Stimulated activated CD4-positive, alpha-beta T cell treated with anti-CD3 and anti-CD28 coated beads, Interleukin-2, amount 100 ng/mL, for 24 hours (primary cell): ENCODE measurements at places on chromosomes 3 and 15.

- no peak for DNase-seq
Measured at GRCh38 chr15:38878926-38879325, 314.3 kb upstream of the RASGRP1 start.

DNA sequence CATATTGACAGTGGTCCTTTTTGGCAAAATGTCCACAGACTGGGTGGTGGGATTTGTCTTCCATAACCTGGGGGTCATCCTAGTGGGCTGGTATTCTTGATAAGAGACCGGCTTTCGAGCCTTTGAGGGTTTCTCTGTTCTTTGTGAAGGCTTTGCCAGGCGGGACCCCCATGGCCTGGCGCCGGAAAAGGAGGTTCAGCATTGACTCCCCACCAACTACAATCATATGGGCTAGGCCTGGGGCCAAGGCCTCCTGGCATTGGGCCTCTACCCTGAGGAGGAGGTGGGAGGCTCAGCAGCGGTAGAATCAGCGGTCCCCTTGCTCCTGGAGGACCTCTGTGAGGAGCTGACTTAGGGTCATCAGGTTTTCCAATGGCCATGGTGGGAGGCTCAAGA is 19.8 kb upstream of the HDAC11 start:
- DNase-seq, result no peak

DNA sequence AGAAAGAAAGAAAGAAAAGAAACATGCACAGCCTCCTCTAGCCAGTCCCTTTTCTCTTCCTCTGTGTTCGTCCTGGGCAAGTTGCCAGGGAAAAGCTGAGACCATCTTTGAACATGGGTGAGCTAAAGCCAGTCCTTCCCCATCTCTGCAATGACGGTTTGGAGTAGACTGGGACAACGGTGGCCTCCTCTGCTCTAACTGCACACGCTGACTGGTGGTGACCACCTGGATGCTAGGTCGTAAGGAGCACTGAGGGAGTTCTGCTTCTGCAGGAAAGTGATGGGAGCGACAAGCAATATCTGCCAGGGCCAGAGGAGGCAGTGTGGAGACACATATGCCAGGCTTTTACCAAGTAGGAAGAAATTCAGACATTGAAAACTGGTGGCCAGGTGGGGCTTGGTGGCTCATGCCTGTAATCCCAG is 111.7 kb downstream of the NUP210 start:
- peak; percentile 21 for DNase-seq

- DNase-seq, result no peak
Measured at GRCh38 chr3:37667335-37667734, 194.3 kb upstream of the CTDSPL start.

- no peak for DNase-seq
Measured at GRCh38 chr3:25257026-25257425, 171.0 kb upstream of the RARB start.
